ENCODE measurements at places on chromosomes 5 and 9.

GRCh38 chr5:68490406-68490805 lies 274.9 kb downstream of the PIK3R1 start:
- no peak for DNase-seq

DNA sequence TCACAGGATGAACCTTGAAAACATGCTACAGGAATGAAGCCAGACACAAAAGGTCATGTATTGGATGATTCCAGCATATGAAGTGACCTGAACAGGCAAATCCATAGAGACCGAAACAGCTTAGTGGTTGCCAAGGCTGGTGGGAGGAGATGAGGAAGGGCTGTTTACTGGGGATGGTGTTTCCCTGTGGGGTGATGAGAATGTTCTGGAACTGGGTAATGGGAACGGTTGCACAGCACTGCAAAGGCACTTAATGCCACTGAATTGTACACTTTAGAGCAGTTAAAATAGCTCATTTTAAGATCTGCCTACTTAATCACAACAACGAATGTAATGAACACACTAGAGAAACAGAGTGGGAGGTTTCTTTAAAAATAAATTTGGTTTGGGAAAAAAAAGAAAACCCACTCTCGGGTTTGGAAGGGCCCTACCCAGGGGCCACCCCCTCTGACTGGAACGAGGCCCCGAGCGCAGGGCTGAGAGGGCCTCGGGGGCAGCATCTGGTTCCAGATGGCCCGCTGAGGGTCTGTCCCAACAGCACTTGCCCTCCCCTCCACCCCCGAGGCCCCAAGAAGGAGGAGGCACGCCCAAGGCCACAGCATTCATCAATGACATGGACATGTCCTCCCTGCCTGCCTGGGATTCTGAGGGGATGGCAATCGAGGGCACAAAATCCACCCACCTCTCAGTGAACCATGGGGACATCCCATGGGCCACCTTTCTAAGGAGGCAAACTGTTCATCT lies 31.7 kb downstream of the SARDH start:
- no peak for DNase-seq

DNA sequence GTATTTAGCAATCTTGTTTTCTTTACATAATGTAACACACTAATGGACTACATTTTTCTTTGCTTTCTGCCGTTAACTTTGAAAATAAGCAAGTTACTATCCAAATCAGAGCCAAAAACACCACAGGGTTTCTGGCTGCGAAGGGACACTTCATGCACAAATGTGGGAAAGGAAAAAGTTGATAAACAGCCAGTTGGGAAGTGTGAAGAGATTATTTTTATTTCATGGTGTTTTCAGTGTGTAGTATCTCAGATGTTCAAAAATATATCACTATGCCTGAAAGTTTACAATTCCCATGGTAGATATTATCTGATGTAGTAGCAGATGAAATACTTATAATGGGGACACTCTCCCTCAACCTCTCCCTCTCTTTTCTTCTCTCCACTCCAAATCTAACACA lies 135.3 kb downstream of the CETN3 start:
- no peak for DNase-seq

DNA sequence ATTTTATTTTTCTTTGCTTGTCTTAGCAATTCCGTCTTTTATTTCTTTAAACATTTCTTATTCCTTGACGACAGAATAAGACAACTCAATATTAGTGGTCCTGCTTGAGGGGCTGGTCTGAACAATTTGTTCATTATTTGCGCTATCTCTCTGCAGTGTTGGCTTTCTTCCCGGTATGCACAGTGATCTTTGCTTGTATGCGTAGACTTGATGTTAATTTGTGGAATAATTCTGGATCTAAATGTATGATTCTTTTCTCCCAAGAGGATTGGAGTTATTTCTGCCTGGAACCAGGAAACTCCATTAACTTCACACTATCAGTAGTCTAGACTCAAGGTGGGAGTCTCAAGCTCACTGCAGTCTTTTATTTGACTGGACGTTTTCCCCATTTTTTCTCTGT lies 80.4 kb downstream of the KDM4C start:
- DNase-seq: no peak

GRCh38 chr5:34576891-34577666 lies 79.0 kb upstream of the RAI14 start:
- peak; percentile 35 for DNase-seq

- DNase-seq: no peak
Observed at GRCh38 chr5:139514486-139514856, 31.9 kb upstream of the STING1 start.

DNA sequence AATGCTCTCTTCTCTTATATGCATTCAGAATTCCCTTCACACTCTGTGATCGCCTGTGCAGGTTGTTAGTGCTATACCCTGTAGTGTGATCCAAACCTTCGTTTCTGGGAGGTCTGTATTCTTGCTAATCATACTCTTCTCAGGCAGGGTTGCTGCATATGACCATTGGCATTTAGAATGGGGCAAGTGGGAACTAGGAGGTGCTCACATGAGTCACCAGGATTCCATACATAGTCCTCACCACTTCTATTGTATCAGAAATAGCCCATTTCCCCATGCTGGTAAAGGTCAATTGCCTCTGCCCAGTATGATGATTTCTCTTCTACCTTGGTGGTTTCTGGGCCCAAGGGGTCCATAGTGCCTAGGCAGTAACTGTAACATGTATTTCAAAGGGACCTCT lies 443.5 kb upstream of the CDH6 start:
- peak; percentile 3 for DNase-seq

GRCh38 chr5:134577022-134577795 lies 51.7 kb downstream of the JADE2 start:
- peak; percentile 61 for DNase-seq

DNA sequence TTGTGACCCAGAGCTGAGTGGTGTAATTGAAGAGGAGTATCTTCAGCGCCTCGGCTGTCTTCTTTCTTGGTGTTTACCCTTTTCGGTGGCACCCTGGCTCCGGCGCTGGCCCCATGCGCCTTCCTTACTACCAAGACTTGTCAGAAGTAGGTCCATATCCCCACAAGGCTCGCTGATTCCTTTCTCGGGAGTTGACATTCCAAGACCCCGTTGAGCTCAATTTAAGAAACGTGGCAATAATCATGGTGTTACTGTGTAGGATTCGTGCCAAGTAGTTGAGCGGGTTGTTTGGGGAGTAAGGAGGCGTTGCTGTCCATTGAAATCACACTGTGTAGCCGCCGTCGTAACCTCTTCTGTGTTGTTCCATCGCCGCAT lies 795 bp downstream of the NDUFAF2 start:
- peak; percentile 56 for DNase-seq

DNA sequence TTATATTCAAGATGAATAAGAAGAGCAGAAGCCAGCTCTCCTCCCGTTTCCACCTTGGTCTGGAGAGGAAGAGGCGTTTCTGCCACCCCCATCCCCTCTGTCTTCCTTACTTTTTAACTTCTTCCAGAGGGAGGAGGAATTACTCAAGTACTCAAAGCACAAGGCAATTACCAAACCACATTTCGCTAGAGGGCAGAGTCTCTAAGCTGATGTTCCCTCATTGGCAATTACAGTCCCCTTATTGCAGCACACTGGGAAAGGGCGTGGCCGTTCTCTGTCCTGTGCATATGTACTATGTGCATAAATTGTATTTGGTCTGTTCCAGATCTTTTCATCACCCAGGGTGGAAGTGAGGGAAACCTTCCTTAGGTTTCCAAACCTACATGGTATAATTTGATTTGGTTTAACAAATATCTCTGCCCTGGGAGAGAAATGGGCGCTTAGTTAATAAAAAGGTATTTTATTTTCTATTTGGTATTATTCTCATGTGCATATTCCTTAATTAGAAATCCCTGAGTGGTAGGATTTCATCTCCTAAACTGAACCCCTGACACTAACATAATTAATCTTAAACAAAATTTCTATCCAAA lies 29.8 kb upstream of the ALDOB start:
- peak; percentile 86 for DNase-seq

DNA sequence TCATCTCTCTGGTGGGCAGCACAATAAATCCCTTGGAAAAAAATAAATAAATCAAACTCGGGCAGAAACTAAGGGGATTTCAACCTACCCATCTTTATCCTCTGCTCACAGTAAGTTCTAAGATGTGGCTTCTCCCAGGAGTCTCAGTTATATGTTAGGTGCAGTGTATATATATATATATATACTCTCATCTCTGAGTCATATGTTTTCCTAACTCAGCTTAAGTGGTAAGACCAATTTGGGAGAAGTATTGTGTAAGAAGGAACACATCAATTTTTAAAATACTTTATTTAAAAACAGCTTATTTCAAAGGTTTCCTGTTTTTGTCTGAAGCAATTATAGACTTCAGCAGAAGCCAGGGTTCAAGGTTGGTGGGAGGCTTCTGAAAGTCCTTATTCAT lies 20.3 kb upstream of the OSMR start:
- DNase-seq: peak; percentile 44
